Activated CD8-positive, alpha-beta memory T cell treated with anti-CD3 and anti-CD28 coated beads for 24 hours (primary cell): ENCODE measurements at places on chromosomes 1 and 21.

- DNase-seq: no peak
These were observed 6.2 kb downstream of the EPRS1 start for GRCh38 chr1:220040028-220040596.

- peak; percentile 67 for DNase-seq
These were observed 71.8 kb downstream of the CD58 start for GRCh38 chr1:116498789-116499628.

- DNase-seq: no peak
These were observed 3.2 kb downstream of the DIP2A start for GRCh38 chr21:46461909-46462308.

GRCh38 chr1:2215909-2216766 is 12.0 kb upstream of the SKI start:
- DNase-seq: no peak

DNA sequence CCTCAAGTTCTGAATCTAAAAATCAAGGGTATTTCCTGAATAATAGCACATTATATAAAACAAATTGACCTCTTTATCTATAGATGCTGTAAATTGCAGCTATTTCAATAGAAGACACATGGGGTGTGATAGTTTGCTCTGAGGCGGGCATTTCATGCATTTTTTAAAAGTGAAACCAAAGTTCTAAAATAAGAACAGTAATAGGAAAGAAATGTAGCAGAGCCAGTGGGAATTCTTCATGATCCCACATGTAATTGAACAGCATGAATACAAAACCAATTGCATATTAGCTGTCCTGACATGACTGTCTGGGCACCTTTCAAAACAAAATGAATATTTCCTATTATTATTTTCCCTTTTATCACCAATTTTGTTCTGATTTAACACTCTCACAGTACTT is 85.0 kb downstream of the RGS21 start:
- DNase-seq: no peak

DNA sequence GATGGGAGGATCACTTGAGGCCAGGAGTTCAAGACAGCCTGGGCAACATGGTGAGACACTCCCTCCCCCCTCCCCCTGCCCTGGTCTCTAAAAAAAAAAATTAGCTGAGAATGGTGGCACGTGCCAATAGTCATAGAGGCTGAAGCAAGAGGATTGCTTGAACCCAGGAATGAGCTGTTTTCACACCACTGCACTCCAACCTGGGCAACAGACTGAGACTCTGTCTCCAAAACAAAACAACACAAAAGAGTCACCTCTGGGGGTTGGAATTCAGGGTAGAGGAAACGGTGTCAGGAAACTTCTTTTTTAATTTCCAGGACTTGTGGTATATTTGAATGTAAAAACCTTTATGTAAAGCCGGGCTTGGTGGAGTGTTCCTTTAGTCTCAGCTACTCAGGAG is 43.2 kb downstream of the RHOU start:
- DNase-seq: no peak

DNA sequence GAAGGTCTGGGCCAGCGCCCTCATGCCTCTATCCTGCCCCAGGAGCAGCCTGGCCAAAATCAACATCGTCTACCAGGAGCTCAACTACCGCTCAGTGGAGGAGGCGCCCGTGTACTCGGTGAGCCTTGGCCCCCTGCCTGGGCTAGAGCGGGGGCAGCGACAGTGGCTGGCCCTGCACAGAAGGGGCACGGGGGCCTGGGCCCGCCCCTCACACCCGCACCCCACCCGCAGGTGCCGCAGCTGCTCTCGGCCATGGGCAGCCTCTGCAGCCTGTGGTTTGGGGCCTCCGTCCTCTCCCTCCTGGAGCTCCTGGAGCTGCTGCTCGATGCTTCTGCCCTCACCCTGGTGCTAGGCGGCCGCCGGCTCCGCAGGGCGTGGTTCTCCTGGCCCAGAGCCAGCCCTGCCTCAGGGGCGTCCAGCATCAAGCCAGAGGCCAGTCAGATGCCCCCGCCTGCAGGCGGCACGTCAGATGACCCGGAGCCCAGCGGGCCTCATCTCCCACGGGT is 10.8 kb downstream of the SCNN1D start:
- no peak for DNase-seq

DNA sequence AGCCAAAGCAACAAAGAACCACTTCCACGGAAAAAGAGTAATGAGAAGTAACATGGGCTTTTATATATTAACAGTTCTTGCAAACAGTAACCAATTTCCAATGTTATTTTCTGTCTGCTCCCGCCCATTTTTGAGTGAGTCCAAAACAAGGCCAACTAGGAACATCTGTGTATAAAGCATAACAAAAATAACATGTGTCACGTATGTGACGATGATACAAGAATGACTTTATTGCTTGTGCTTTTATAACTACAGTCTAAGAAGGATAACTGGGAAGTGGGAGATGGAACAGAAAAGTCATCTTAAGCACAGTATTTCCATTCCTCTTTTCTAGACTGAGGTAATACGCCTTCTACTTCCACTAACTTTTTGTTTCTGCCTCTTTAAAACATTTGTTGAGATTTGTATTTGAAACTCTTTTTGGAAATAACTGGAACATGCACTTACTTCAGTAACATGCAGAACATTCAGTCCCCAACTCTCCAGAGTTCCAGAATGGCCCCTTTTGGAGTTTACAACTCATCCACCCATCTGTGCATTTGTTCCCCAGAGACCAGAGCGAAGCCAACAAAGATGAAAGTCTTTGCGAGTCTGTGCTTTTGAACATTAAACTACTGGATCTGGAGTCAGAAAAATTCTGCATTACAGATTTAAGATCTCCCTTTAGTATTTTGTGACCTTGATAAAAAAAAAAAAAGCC is 143.0 kb upstream of the ZRANB2 start:
- no peak for DNase-seq

GRCh38 chr1:203704120-203704519 is 60.9 kb upstream of the LAX1 start:
- DNase-seq: no peak

GRCh38 chr21:25836396-25836795 is 101.6 kb downstream of the GABPA start:
- DNase-seq: no peak

GRCh38 chr1:193416226-193417024 is 230.0 kb upstream of the B3GALT2 start:
- DNase-seq: no peak

GRCh38 chr1:59290193-59290949 is 6.5 kb upstream of the FGGY start:
- no peak for DNase-seq

- peak; percentile 88 for DNase-seq
These were observed 33.4 kb upstream of the TENT5B start for GRCh38 chr1:27045973-27046558.

DNA sequence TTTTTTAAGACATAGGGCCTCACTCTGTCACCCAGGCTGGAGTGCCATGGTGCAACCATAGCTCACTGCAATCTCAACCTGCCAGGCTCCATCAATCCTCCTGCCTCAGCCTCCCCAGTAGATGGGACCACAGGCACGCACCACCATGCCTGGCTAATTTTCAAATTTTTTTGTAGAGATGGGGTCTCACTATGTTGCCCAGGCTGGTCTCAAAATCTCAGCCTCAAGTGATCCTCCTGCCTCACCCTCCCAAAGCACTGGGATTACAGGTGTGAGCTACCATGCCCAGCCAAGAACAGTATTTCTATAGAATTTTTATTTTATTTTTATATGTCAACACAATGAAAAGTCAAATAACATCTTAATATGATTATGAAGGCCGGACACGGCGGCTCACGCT is 10.9 kb downstream of the GNB1 start:
- DNase-seq: no peak

DNA sequence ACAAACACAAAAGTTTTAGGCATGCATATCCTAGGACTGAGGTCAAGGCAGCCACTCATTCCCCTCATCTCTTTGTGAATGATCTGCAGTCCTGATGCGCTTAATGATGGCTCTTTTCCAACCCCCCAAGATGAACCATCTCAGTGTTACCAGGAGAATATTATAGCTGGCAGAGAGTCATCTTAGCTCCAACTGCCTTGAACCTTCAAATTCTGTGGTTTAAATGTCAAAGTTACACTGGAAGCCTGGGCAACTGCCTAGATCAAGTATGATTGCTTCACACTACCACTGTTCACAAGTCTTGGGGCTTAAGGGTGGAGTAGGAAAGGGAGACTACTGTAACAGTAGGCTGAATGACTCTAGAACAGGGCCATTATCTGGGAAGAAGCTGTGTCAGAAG is 8.0 kb upstream of the MYBPHL start:
- DNase-seq: no peak

GRCh38 chr1:196088541-196088940 is 519.7 kb downstream of the KCNT2 start:
- DNase-seq: no peak

DNA sequence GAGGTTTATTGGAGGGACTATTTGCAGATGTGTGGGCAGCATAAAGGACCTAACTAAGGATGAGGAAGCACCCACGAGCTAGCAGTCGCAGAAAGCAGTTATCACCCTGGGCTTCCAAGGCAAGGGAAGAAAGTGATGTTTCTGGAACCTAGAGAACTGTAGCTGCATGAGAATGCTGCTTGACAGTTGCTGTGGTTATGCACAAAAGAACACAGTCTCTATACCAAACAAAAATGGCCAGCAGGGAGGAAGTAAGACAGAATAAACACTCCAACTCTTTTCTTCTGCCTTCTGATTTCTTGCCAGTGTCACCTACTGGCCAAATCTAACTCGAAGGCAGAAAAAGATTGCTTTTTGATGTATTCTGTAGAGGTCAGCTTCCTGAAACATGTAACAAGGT is 190.2 kb downstream of the RASAL2 start:
- no peak for DNase-seq

DNA sequence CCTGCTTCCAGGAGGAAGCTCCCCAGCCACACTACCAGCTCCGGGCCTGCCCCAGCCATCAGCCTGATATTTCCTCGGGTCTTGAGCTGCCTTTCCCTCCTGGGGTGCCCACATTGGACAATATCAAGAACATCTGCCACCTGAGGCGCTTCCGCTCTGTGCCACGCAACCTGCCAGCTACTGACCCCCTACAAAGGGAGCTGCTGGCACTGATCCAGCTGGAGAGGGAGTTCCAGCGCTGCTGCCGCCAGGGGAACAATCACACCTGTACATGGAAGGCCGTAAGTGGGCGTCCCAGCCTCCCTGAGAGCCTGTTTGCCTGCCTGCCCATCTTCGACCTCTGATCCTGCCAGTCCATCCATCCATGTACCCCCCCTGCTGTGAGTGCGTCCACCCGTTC is 3.6 kb downstream of the ECM1 start:
- no peak for DNase-seq

DNA sequence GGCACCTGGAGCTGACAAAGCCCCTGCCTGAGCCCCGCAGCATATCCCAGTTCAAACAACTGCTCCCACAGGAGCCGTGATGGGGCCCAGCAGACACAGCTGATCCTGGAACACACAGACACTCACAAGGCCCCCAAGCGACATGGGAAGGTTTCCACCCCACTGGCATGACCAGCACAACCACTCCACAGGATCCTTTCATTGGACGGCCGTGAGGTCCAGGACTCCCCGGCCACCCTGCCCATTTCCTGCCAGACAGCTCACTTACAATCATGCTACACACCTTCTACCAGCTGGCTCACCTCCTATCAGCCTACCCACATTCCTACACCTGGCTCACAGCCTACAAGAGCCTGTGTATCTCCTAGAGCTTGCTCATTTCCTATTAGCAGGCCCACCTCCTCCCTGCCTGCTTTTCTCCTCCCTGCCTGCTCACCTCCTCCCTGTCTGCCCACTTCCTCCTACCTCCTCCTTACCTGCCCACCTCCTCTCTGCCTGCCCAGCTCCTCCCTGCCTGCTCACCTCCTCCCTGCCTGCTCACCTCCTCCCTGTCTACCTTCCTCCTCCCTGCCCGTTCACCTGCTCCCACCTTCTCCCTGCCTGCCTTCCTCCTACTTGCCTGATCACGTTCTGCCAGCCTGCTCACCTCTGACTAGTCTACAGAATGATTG is 73.9 kb downstream of the MATN1 start:
- DNase-seq: no peak

DNA sequence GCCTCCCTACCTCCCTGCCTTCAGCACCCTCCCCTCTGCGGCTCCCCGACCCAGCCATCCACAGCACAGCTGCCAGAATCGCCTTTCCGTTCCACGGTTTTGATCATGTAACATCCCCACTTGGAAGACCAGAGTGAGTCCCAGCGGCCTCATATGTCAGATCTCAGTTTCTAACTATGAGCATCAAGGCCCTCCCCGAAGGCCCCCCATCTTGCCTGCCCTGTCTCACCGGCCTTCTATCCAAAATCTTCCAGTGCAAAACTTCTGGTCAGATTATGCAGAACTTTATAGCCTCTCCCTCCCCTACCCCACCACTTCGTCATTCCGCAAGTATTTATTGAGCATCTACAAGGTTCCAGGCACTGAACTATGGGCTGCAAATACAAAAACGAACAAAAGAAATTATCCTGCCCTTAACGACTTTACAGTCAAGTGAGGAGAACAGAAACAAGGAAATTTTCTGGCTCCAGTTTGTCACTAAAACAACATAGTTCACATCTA is 20.3 kb upstream of the LMX1A start:
- DNase-seq: no peak

- DNase-seq: no peak
These were observed 902 bp downstream of the AP4B1 start for GRCh38 chr1:113903501-113904292.

GRCh38 chr1:162753998-162754585 is 36.4 kb upstream of the HSD17B7 start:
- DNase-seq: no peak

- DNase-seq: no peak
These were observed 2.8 kb downstream of the KCNN3 start for GRCh38 chr1:154867064-154867825.

GRCh38 chr1:91736146-91736714 is 149.7 kb downstream of the TGFBR3 start:
- no peak for DNase-seq

DNA sequence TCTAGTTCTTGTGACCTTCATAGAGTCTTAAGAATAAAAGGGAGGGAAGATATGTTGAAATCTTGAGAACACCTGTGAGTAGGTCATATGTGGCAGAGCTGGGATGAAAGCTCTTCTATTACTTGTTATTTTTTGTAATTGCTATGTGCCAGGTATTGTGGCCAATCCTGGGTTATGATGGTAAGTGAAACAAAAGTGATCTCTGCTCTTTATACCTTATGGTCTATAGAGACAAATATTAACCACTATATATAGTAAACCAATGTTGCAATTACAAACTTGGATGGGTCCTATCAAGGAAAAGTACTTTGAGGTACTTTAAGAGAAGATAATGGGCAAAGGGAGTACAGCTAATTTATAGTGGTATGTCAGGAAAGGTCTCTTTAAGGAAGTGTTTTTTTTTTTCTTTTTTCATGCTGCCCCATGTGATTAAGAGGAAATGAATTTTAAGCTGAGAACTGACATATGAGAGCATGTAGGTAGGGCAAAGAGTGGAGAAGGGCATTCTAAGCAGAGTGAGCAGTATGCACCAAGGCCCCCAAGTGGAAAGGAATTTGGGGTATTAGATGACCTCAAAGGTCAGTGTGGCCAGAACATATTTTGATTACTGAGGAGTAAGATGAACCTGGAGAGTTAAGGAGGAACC is 43.3 kb downstream of the POU2F1 start:
- DNase-seq: no peak

GRCh38 chr1:15946571-15947381 is 29.1 kb downstream of the ZBTB17 start:
- no peak for DNase-seq
